ENCODE measurements at places on chromosomes 12 and 14.

GRCh38 chr12:8564656-8565055 is 24.0 kb upstream of the CLEC4E start:
- DNase-seq: no peak

GRCh38 chr12:91887957-91888356 is 257.7 kb downstream of the BTG1 start:
- DNase-seq: no peak

GRCh38 chr12:16531621-16532020 is 74.3 kb downstream of the LMO3 start:
- DNase-seq: no peak

- DNase-seq: no peak
These were observed 74.7 kb downstream of the TRIM9 start for GRCh38 chr14:51020024-51020710.

GRCh38 chr12:27289414-27289813 is 43.2 kb upstream of the BMAL2 start:
- DNase-seq: no peak

GRCh38 chr12:55692631-55693322 is 14.9 kb downstream of the ITGA7 start:
- no peak for DNase-seq

GRCh38 chr12:5033883-5034282 is 9.8 kb upstream of the KCNA5 start:
- no peak for DNase-seq

DNA sequence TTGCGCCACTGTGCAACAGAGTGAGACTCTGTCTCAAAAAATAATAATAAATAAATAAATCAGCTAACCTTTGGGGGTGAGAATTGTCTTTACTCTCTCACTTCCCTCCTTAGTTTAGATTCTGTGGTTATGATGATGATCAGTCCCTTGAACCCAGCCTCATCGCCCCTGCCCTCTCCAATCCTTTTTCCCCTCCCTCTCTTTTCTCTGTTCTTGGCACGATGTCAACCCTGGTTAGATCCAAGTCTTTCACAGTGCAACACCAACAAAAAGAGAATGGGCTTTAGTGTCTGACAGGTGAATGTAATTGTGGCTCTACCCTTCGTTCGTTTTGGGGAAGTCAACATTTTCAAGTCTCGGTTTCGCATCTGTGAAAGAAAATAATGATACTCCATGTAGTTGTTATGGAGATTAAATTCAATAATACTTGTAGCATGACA is 59.0 kb downstream of the NTN4 start:
- DNase-seq: no peak

GRCh38 chr12:104294927-104295668 is 8.4 kb upstream of the EID3 start:
- DNase-seq: no peak

DNA sequence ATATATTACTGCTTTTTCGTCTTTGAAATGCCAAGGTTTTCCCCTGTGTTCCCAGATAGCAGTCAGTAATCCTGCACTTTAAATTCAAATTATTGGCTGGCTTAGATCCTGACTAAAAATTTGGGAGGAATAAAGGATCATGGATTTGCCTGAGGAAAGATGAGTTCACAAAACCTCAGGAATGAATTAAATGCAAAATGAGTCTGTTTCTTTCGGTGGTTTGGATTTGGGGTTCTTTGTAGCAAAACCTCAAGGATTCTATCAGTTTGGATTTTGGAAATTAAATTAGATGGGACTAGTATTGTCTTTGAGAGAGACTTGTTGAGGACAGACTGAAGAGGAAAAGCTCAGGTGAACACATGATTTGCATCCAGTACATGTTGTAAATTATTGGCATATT is 36.1 kb downstream of the PPFIBP1 start:
- no peak for DNase-seq

- no peak for DNase-seq
These were observed 325.8 kb upstream of the OR4E1 start for GRCh38 chr14:21999402-21999801.

- DNase-seq: peak; percentile 53
These were observed 764.3 kb downstream of the NOVA1 start for GRCh38 chr14:25833341-25834126.

GRCh38 chr12:61367281-61367785 is 892.9 kb upstream of the USP15 start:
- DNase-seq: no peak

DNA sequence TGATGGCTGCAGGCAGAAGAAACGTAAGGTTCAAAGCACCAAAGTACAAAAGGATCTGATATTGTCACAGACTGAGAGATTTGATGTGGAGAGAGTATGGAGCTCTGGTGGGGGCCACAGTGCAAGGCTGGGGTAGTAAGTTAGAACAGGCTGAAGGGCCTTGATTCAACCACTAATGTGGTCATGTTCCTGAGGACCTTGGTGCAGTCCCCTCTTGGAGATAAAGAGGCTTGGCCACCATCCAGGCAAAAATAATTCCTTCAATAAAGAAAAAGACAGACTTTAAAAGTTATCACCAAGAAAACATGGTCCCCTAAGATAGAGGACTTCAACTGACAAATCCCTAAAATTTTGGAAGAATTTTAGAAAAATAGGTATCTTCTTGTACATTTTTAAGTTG is 17.4 kb downstream of the CAPZA3 start:
- no peak for DNase-seq

- no peak for DNase-seq
These were observed 6.8 kb downstream of the LMNTD1 start for GRCh38 chr12:25546318-25546717.

DNA sequence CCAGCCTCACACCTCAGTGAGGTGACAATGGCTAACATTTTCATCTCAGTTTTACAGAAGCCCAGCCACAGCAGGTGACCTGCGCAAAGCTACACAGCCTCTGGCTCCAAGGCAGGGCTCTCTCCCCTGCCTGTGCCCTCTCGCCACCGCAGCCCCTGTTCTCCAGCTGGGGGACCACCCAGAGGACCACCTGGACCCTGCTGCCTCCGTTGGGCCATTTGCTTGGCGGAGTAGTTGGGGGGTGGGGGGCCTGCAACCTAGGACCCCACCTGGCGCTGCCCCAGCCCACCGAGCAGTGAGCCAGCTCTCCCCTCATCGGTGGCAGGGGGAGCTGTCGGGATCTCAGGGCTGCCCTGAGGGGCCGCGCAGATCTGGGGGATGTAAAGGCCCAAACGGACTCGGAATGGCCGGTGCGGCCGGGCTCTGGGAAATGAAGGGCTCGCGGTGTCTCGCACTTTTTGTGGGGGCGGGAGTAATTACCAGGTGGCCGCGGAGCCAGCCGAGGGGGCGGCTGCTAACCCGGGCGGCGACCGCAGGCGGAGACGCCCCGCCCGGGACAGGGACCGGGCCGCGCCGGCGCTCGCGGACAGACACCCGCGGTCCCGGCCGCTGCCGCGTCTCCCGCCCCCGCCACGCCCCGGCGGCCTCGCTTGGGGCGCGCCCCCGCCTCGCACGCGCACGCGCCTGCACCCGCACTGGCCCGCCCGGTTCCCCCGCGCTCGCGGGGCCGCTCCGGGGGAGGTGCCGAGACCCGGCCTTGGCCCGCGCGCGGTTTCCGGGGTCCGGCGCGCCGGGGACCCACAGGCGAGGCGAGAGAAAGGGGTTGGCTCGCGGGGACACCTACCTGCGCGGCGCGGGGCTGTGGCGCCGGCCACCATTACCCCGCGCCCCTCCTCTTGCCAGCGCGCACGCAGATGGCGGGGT is 8.6 kb upstream of the GPR68 start:
- peak; percentile 57 for DNase-seq

GRCh38 chr14:63928744-63929174 is 76.0 kb downstream of the SYNE2 start:
- no peak for DNase-seq

DNA sequence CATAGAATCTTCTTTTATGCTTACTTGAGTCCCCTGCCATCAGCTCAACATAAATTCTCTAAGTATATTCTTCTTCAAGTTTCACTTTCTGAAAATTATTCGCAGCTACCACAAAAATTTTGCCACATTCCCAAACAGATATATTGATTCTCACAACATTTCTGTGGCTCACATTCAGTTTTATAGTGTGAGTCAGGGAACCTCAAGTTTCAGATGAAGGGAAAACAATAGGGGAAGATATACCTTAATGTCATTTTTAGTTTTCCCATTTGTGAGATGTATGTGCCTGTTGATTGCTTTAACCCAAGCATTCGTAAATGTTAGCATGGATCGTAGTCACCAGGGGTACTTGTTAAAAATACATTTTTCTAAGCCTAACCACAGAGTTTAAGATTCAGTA is 465.8 kb downstream of the CCER1 start:
- no peak for DNase-seq

GRCh38 chr12:42701084-42701483 is 111.5 kb upstream of the PRICKLE1 start:
- DNase-seq: no peak

- no peak for DNase-seq
These were observed 111.4 kb downstream of the ZFP36L1 start for GRCh38 chr14:68681256-68682011.

GRCh38 chr12:83031196-83031595 is 344.5 kb downstream of the TMTC2 start:
- DNase-seq: no peak

DNA sequence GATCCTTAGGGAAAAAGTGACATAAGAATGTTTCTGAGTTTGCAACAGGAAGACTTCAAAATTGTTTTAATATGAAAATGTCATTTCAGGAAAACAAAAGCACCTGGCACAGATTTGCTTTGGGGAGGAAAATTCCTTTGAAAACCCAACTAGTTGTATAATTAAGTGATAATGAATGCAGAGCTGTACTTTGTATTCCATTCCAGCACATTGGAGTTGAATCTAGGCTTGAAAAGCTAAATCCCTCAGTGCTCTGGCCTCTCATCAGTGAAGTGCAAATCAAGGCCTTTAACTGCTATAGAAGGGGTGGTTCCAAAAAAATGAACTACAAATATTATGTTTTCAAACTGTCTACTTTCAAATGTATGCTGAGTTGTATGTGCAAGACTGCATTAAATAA is 19.6 kb upstream of the C12orf42 start:
- no peak for DNase-seq

- no peak for DNase-seq
These were observed 49.7 kb downstream of the TNFAIP2 start for GRCh38 chr14:103172921-103173320.

- no peak for DNase-seq
These were observed 233.8 kb downstream of the FBXL14 start for GRCh38 chr12:1360441-1361210.

- no peak for DNase-seq
These were observed 14.3 kb upstream of the TMX1 start for GRCh38 chr14:51225751-51226150.

- no peak for DNase-seq
These were observed 52.1 kb downstream of the GALNT4 start for GRCh38 chr12:89472508-89472907.

DNA sequence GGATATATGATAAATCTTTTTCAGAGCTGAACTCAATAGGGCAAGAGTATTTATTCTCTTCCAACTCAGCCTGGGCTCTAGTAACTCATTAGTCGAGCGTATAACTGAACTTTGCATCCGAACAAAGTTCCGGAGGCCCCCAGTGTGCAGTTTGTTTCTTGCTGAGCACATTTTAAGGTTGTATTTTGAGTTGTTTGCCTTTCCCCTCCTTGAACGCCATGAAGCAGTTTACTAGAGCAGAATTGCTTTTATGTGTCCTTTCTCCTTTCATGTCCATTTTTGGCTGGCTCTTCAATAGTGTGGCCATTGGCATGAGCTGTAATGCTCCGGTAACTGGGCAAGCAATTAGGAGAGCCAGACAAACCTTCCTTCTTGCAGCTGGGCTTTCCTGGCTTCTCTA is 105.3 kb downstream of the WIF1 start:
- no peak for DNase-seq

GRCh38 chr14:92322516-92322915 is 449 bp upstream of the SLC24A4 start:
- DNase-seq: no peak

GRCh38 chr14:90381011-90381786 is 15.6 kb upstream of the CALM1 start:
- DNase-seq: no peak

GRCh38 chr14:70624972-70625371 is 16.7 kb upstream of the TTC9 start:
- no peak for DNase-seq

DNA sequence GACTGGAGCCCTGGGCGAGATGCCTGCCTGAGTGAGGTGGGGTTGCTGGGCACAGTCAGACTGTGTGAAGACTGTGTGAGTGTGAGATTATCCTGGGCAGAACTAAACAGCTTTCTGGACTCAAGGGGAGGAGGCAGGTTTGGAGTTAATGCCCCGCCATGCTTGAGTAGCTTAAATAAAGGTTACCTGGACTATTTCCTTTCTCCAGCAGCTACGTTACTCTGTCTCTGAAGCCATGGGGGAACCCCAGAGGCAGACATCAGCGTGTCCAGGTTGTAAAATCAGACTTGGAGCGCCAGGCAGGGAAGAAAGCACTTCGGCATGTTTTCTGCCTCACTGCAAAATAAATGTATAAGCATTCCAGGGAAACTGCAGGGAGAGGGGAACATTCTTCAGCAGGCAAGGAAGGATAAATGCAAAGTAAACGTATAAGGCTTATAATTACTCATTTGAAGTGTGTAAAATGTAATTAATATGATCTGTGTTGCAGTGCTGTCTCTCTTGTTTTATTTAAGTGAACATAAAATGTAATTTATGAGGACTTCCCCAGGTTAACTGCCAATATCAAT is 129.7 kb downstream of the CHST11 start:
- peak; percentile 17 for DNase-seq

DNA sequence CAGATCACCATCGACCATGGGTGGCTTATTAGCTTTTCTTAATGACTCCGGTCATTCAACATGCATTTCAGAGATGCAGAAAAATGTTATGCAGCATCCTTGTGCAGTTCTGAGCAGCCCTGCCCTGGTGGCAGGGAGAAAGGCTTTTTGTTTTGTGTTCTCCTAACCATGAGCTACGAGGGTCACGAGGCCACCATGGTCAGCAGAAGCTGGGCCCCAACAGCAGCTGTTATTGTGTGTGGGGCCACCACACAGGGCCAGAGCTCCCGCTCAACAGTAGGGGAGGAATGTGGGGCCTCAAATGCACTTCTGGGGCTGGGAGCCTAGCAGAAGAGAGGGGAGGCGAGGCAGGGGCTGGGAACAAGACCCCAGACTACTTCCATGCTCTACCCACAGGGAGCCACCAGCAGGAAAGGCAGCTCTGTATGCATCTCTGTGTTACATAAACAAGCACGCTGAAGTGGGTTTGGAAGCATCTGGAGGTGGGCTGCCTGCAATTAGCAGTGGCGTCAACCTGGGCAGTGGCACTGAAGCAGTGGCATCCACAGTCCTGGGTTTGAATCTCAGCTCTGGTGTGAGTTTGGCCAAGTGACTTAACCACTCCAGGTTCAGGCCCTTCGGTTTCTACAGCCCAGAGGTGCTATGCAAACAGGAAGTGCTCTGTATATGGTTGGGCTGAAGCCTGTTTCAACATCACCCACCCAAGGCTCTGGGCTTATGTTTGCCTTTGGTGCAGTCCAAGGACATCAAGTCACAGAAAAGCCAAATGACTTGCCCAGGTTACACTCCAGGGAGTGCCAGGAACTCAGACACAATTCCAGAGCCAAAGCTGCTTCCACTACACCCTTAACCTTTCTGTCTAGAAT is 16.3 kb downstream of the GLTP start:
- no peak for DNase-seq
